ENCODE measurements at places on chromosomes 1 and 21.

DNA sequence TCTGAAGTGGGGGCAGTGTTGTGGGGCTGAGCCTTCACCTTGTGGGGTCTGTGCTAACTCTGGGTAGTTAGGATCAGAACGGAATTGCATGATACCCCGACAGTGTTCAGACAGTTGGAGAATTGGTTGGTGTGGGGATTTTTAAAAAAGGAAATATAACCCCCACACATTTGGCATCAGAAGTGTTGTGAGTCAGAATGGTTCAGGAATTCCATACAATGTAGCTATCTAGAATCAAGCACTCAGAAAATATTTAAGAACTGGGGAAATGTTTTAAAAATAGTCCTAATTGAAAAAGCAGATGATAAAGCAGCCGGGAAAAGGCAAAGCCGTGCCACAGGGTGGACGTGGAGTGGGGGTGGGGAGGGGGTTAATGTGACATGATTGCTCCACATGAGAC lies 6.5 kb upstream of the S100A7 start:
- ATAC-seq: no peak
- no peaks in the 10 kb centered on the region for H3K4me1 ChIP-seq
- H3K27me3 ChIP-seq: peaks cover 9% of the 10 kb centered on the region
- H3K36me3 ChIP-seq: no peaks in the 10 kb centered on the region
- no peak overlapping the region for H3K4me3 ChIP-seq

DNA sequence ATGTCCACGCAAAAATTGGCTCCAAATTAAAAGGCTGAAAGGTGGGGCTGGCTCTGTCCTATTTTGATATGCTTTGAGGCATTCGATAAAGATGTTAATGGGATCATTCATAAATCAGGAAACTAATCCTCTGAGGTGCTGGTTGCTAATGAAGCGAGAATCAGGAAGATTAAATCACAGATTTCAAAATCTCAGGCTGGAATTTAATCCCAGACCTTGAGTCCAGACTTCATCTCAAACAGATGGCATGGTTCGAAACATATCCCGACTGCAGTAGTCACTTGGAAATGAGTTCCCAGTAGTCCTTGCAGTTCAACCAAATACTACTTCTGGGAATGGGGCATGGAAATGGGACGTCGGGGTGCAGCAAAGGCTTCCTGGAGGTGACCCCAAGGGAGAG lies 4.5 kb upstream of the KLF17 start:
- H3K27ac ChIP-seq: no peak overlapping the region
- no peaks in the 10 kb centered on the region for H3K4me1 ChIP-seq
- H3K27me3 ChIP-seq: peaks cover 5% of the 10 kb centered on the region
- no peaks in the 10 kb centered on the region for H3K36me3 ChIP-seq
- H3K4me3 ChIP-seq: no peak overlapping the region

- peaks cover 12% of the 10 kb centered on the region for H3K4me1 ChIP-seq
- peak overlapping the region; percentile 56 for H3K27ac ChIP-seq
- H3K27me3 ChIP-seq: peaks cover 50% of the 10 kb centered on the region
- peaks cover 40% of the 10 kb centered on the region for H3K36me3 ChIP-seq
These were observed 1.1 kb upstream of the FOXD3 start for GRCh38 chr1:63321066-63321784.

GRCh38 chr1:101237229-101237837 lies 514 bp downstream of the S1PR1 start:
- H3K36me3 ChIP-seq: peaks cover 77% of the 10 kb centered on the region
- peaks cover 23% of the 10 kb centered on the region for H3K4me1 ChIP-seq
- H3K27me3 ChIP-seq: no peaks in the 10 kb centered on the region
- peak overlapping the region; percentile 94 for H3K4me3 ChIP-seq

- no peak overlapping the region for H3K4me3 ChIP-seq
- H3K27me3 ChIP-seq: no peaks in the 10 kb centered on the region
- no peaks in the 10 kb centered on the region for H3K36me3 ChIP-seq
- H3K27ac ChIP-seq: no peak overlapping the region
- ATAC-seq: no peak
These were observed 604.6 kb downstream of the LRRIQ3 start for GRCh38 chr1:73593364-73593763.

GRCh38 chr21:31885146-31885545 lies 12.3 kb downstream of the HUNK start:
- no peak for ATAC-seq
- H3K4me1 ChIP-seq: no peaks in the 10 kb centered on the region
- no peak overlapping the region for H3K27ac ChIP-seq
- no peaks in the 10 kb centered on the region for H3K36me3 ChIP-seq

GRCh38 chr1:36248250-36248894 lies 24.1 kb downstream of the THRAP3 start:
- H3K27ac ChIP-seq: no peak overlapping the region
- H3K4me3 ChIP-seq: peak overlapping the region; percentile 20
- peaks cover 27% of the 10 kb centered on the region for H3K4me1 ChIP-seq
- ATAC-seq: peak; percentile 69

DNA sequence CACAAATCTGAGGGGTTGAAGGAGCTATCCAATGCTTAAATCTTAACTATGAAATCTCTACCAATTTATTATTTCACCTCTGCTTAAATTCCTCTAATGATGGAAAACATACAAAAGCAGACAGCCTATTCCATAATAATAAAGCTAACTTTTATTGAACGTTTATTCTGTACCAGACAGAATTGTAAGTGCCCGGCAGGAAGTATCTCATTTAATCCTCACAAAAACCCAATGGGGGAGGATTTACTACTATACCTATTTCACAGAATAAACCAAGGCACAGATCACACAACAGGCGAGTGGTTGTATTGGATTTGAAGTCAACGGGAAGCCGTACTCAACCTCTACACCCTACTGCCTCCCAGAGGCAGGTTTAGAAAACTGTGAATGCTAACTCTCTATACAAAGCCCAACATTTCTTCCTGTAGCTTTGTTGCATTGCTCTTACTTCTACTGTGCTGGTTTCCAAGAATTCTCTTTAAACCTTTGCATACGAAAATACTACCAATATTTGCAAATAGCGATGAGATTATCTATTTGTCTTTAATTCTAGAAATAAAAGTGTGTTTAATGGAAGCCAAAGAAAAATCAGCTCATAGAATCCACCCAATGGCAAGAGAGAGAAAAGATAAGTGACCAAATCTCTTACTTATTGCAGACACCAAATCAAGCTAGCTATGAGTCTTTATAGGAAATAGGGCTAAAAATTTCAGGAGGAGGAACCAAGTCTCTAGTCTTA lies 33.5 kb upstream of the C1orf53 start:
- no peaks in the 10 kb centered on the region for H3K4me1 ChIP-seq
- H3K27me3 ChIP-seq: no peaks in the 10 kb centered on the region
- H3K4me3 ChIP-seq: no peak overlapping the region
- H3K27ac ChIP-seq: no peak overlapping the region
- ATAC-seq: peak; percentile 88

- no peak overlapping the region for H3K4me3 ChIP-seq
- no peaks in the 10 kb centered on the region for H3K4me1 ChIP-seq
- no peaks in the 10 kb centered on the region for H3K27me3 ChIP-seq
- no peak overlapping the region for H3K27ac ChIP-seq
- no peak for ATAC-seq
These were observed 197.4 kb downstream of the HS2ST1 start for GRCh38 chr1:87111659-87112371.

- peaks cover 42% of the 10 kb centered on the region for H3K4me1 ChIP-seq
- peaks cover 76% of the 10 kb centered on the region for H3K36me3 ChIP-seq
- ATAC-seq: no peak
- H3K4me3 ChIP-seq: peak overlapping the region; percentile 95
- no peaks in the 10 kb centered on the region for H3K27me3 ChIP-seq
These were observed 2.5 kb downstream of the METTL13 start for GRCh38 chr1:171783816-171784530.

GRCh38 chr1:116738673-116739370 lies 15.4 kb upstream of the CD2 start:
- H3K27me3 ChIP-seq: no peaks in the 10 kb centered on the region
- peaks cover 49% of the 10 kb centered on the region for H3K4me1 ChIP-seq
- H3K27ac ChIP-seq: peak overlapping the region; percentile 100
- peak overlapping the region; percentile 93 for H3K4me3 ChIP-seq
- peak; percentile 75 for ATAC-seq

DNA sequence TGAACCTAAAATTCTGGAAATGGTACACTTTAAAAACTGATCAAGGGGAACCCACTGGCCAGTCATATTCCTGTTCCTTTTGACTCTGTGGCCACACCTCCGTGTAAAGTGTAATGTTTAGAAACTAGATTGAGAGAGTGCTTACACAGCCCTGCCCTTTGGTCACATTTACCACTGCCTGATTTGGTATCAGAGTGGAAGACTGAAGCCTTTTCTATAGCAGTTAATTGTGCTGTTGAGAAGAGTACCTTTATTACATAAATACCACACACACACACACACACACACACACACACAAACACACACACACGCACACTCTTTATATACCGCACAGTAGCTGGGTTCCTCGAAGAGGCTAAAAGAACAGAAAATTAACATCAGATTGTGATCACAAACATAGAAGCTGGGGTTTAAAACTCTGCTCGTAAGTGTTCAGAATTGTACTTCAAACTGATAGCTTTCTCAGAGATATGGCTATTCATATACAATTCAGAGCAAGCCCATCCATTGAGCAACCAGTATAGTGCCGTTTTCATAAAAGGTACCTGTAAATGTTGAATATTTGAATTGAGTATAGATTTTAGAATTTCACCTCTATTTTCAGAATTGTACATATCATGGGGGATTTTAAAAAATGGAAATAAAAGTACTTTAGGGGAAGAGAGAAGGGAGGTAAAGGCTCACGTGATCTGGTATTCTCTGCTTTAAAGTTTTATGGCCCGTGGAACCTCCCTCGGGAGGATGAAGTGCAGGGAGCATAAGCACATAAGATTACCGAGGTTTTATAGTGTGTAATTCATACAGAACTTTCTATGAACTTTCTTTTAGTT lies 37.5 kb downstream of the CAMTA1 start:
- no peaks in the 10 kb centered on the region for H3K27me3 ChIP-seq
- peak overlapping the region; percentile 76 for H3K27ac ChIP-seq
- H3K4me1 ChIP-seq: peaks cover 29% of the 10 kb centered on the region
- peaks cover 35% of the 10 kb centered on the region for H3K36me3 ChIP-seq

DNA sequence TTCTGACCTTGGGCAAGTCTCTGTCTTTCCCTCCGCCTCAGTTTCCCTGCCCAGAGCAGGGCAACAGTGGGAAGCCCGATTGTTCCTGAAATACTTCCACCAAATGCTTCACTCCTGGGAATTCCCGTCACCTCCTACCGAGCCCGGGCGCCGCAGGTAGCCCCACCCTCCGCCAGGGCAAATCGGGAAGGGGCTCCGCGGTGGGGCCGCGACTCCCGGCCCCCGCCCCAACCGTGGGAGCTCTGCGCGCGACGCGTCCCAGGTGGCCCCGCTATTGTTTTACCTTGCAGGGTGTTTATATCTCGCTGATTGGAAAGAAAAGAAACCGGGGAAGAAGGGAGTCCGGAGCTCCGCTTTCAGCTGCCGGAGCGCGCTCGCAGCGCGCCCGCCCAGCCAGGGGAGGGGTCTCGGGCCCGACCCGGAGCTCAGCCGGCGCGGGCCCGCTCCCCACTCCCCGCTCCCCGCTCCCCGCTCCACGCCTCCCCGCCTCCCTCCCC lies 407 bp downstream of the IGSF3 start:
- no peaks in the 10 kb centered on the region for H3K36me3 ChIP-seq
- H3K4me3 ChIP-seq: peak overlapping the region; percentile 72
- no peaks in the 10 kb centered on the region for H3K4me1 ChIP-seq
- H3K27me3 ChIP-seq: peaks cover 13% of the 10 kb centered on the region

- no peaks in the 10 kb centered on the region for H3K4me1 ChIP-seq
- no peak for ATAC-seq
- no peak overlapping the region for H3K4me3 ChIP-seq
- no peaks in the 10 kb centered on the region for H3K36me3 ChIP-seq
- H3K27ac ChIP-seq: no peak overlapping the region
- peaks cover 3% of the 10 kb centered on the region for H3K27me3 ChIP-seq
These were observed 55.0 kb upstream of the GCLM start for GRCh38 chr1:93964096-93964776.

DNA sequence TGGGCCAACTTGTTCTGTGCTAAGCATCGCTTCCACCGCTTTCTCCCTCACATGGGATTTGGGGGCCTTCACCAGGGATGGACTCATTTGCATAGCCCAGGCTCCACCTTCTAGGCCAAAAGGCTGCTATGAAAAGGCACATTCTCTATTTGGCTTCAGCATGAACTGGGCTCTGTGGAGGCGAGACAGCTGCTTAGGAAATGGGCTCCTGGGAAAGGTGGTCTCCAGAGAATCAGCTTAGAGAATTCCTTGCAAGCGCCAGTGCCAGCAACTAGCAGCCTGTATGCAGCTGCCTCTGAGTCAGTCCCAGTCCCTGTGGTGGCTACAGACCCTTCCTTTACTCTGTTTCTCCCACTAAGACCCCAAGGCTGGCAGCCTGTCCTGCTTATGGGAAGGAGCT lies 214.5 kb downstream of the HIVEP3 start:
- ATAC-seq: no peak
- H3K36me3 ChIP-seq: no peaks in the 10 kb centered on the region
- H3K27me3 ChIP-seq: no peaks in the 10 kb centered on the region
- H3K4me1 ChIP-seq: peaks cover 8% of the 10 kb centered on the region
- H3K27ac ChIP-seq: no peak overlapping the region

DNA sequence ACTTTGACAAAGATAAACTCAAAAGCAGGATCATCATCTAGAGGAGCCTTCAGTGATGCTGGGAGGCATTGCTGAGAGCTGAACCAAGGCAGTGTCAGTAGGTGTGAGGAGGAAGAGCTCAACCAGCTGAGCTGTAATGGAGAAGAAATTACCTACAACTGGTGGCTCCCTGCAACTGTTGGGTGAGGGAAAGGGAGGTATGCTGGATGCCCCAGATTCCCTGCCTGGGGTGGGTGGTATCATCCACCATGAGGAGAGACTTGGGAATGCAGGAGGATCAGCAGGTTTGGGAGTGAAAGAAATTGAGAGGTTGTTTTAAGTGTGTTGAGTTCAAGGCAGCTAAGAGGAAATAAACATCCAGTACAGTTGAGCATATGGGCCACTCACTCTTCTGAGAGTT lies 199.8 kb downstream of the DNM3 start:
- no peaks in the 10 kb centered on the region for H3K4me1 ChIP-seq
- H3K36me3 ChIP-seq: no peaks in the 10 kb centered on the region
- H3K27ac ChIP-seq: no peak overlapping the region
- ATAC-seq: no peak
- no peaks in the 10 kb centered on the region for H3K27me3 ChIP-seq

- no peak for ATAC-seq
- no peak overlapping the region for H3K4me3 ChIP-seq
- peaks cover 4% of the 10 kb centered on the region for H3K27me3 ChIP-seq
- H3K27ac ChIP-seq: no peak overlapping the region
- no peaks in the 10 kb centered on the region for H3K36me3 ChIP-seq
These were observed 29.4 kb upstream of the RNPC3 start for GRCh38 chr1:103496014-103496635.

- H3K36me3 ChIP-seq: peaks cover 60% of the 10 kb centered on the region
- peaks cover 6% of the 10 kb centered on the region for H3K4me1 ChIP-seq
- H3K27ac ChIP-seq: no peak overlapping the region
- H3K4me3 ChIP-seq: no peak overlapping the region
- ATAC-seq: no peak
- H3K27me3 ChIP-seq: no peaks in the 10 kb centered on the region
These were observed 45.4 kb downstream of the SMYD2 start for GRCh38 chr1:214326406-214326805.

All from activated T-helper 17 cell treated with anti-CD3 and anti-CD28 coated beads, Interleukin-2, amount 50 U/mL, for 72 hours (primary cell).